ENCODE measurements at places on chromosomes 1 and 21.

GRCh38 chr1:186699519-186699918 lies 19.3 kb upstream of the PTGS2 start:
- no peak for DNase-seq

- peak; percentile 7 for DNase-seq
Measured at GRCh38 chr1:7827126-7827955, 25.5 kb downstream of the UTS2 start.

DNA sequence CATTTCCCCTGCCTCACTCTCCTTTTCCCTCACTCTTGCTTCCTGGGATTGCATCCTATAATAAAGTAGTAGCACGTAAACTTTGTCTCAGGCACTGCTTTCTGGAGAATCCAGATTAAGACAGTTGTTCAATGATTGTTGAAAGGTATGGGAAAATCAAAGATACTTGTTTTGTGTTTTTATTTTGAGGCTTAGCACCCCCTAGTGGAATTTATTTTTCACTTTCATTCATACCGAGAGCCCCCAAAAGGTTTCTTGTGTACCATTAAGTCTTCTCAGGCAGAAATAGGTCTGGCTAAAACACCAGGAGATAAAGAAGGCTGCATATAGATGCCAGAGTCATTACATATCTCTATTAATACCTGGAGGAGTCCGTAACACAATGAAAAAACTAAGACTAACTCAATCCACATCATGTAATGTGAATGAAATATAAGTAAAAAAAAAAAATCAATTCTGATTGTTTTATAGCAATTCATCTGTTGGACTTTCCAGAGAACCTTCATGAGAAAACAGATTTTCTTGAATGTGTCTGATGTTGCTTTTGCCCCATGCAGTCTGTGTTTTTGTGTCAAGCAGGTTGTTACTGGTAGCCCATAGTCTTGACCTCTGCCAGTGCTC lies 103.5 kb downstream of the RPE65 start:
- no peak for DNase-seq

DNA sequence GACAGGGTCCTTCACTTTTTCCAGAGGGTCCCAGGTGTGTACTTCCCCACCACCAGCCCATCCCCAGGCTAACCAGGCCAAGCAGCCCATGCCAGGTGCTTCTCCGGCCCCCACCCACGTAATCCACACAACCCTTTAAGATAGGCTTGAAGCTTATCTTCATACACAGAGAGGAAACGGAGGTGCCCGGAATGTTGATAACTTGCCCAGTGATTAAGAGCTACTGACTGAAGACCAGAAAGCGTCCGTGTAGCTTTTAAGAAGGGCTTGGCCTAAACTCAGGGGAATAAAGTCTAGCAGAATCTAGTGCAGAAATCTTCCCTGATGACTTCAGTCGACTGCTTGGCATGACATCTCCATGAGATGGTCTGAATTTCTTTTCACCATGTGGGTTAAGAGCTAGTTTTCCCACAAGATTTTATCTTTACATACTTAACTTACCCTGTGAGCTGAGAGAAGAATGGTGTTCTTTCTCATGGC lies 138.7 kb downstream of the GALNT2 start:
- DNase-seq: no peak

- no peak for DNase-seq
Measured at GRCh38 chr1:30520476-30520875, 202.9 kb downstream of the MATN1 start.

DNA sequence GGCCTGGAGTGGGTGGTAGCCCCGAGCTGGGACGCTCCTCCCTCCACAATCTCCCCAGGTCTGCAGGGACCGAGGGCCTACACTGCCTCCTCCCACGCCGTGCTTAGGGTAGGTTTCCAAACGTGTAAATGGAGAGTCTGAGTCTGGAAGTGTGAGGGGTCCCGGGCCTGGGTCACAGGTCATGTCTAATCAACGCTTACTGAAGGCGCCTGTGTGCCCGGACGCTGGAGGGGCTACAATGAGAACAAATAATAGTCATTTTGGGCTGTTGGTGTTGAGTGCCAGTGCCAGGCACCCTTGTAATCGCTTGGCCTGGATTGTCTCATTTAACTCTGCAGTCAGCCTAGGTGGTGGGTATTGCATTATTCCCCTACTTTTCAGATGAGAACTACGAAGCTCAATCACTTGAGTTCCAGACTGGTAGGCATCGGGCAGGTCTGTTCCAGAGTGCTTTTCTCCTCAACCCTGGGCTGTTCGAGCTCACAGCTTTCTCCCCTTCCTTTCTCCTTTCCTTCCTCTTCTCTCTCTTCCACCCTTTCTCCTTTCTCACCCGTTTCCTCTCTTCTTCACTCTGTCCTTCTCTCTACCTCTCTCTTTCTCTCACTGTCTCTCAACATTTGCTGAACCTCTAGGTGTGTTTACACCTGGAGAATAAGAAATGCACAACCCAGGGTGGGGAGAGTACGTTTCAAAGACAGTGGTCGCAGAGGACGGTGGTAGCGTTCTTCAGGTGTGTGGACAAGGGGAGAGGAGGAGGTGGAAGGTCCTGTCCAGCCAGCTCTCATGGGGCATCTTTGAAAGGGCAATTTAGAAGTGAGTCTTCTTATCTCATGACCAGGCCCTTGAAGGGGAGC lies 883 bp downstream of the SLC66A1 start:
- no peak for DNase-seq

DNA sequence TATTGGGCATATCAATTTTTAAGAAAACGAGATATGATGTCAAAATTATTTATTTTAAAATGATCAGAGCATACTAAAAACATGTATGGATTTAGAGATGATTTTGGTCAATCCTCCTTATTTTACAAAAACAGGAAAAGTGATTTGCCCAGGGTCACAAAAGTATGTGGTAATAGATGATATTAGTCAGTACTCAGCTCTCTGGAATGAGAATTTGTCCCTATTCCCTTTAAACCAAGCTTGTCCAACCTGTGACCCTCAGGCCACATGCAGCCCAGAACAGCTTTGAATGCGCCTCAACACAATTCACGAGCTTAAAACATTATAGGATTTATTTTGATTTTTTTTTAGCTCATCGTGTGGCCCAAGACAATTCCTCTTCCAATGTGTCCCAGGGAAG lies 104.7 kb downstream of the AKT3 start:
- DNase-seq: no peak

Measured in stimulated activated CD8-positive, alpha-beta memory T cell treated with anti-CD3 and anti-CD28 coated beads, Interleukin-7, amount 100 ng/mL, for 1 hour (primary cell).